Dermis microvascular lymphatic vessel endothelial cell (primary cell): ENCODE measurements at places on chromosomes 2 and 18. TPM values are rescaled to one million over a fixed set of nuclear protein-coding genes. Genes with fewer than 3 reads are reported as not detected.

The DSG2 gene
- total RNA-seq, result 3.3 and 22.3 TPM in 2 replicates

The SCN3A gene
- 1.2 and 11.5 TPM in 2 replicates for total RNA-seq

The RGPD8 gene
- 6.2 and 8.7 TPM in 2 replicates for total RNA-seq

The CRACDL gene
- 0.76 and 3.0 TPM in 2 replicates for total RNA-seq

The ZNF2 gene
- total RNA-seq, result 5.3 and 8.1 TPM in 2 replicates

The HAT1 gene
- total RNA-seq, result 23.5 and 28.8 TPM in 2 replicates

The INPP5D gene
- total RNA-seq, result 29.4 and 45.0 TPM in 2 replicates

The PPP4R3B gene
- total RNA-seq, result 33.6 and 36.9 TPM in 2 replicates

The ARHGAP28 gene
- total RNA-seq, result 2.3 and 3.2 TPM in 2 replicates

The KCNG2 gene
- 0.26 and 2.4 TPM in 2 replicates for total RNA-seq

The SLC38A11 gene
- total RNA-seq, result not detected in 2 replicates

The TUBB8B gene
- total RNA-seq, result not detected in 2 replicates

The ESPNL gene
- total RNA-seq, result not detected in 2 replicates

The ZC3H8 gene
- 2.7 TPM in 2 replicates for total RNA-seq

The MYO3B gene
- under 0.01 TPM in 1 of 2 replicates, not detected in the other for total RNA-seq

The COX7A2L gene
- total RNA-seq, result 133 and 148 TPM in 2 replicates

The IL1R2 gene
- 0.76 TPM in 1 of 2 replicates, not detected in the other for total RNA-seq

The KIAA2012 gene
- total RNA-seq, result not detected in 2 replicates

The UPP2 gene
- total RNA-seq, result not detected in 2 replicates

The CHRNG gene
- total RNA-seq, result not detected in 2 replicates

The SPC25 gene
- 1.4 and 4.0 TPM in 2 replicates for total RNA-seq

The RSAD2 gene
- 0.25 and 0.39 TPM in 2 replicates for total RNA-seq

The MTLN gene
- 36.8 and 68.2 TPM in 2 replicates for total RNA-seq

The AOX1 gene
- total RNA-seq, result 0.76 and 5.4 TPM in 2 replicates

The PKDCC gene
- total RNA-seq, result 3.0 and 4.3 TPM in 2 replicates

The TXNDC2 gene
- total RNA-seq, result under 0.01 TPM in 1 of 2 replicates, not detected in the other

The ATRAID gene
- total RNA-seq, result 103 and 105 TPM in 2 replicates

The DUSP19 gene
- total RNA-seq, result 2.1 and 2.4 TPM in 2 replicates

The TEKT4 gene
- not detected in 2 replicates for total RNA-seq
